ENCODE measurements at places on chromosomes 11 and 22. TPM values are rescaled to one million over a fixed set of nuclear protein-coding genes. Genes with fewer than 3 reads are reported as not detected.

EFCAB6 gene
- 1.5 TPM for total RNA-seq

OOSP1 gene
- total RNA-seq = not detected

MADD gene
- total RNA-seq = 15.4 TPM

BAIAP2L2 gene
- 0.26 TPM for total RNA-seq

TTC36 gene
- 1.0 TPM for total RNA-seq

ARHGAP20 gene
- total RNA-seq = 11.6 TPM

GGTLC2 gene
- not detected for total RNA-seq

MS4A15 gene
- total RNA-seq = not detected

RELT gene
- 0.77 TPM for total RNA-seq

SMTNL1 gene
- not detected for total RNA-seq

MOB2 gene
- 30.1 TPM for total RNA-seq

GGT5 gene
- under 0.01 TPM for total RNA-seq

OR56B1 gene
- total RNA-seq = not detected

SLC22A12 gene
- not detected for total RNA-seq

POU2AF2 gene
- total RNA-seq = not detected

FUT4 gene
- 5.1 TPM for total RNA-seq

GGTLC3 gene
- total RNA-seq = not detected

MSANTD4 gene
- total RNA-seq = 49.1 TPM

SLC22A25 gene
- not detected for total RNA-seq

OR5B21 gene
- not detected for total RNA-seq

FAT3 gene
- 16.2 TPM for total RNA-seq

RAB3IL1 gene
- 13.4 TPM for total RNA-seq

PHOX2A gene
- not detected for total RNA-seq

OPCML gene
- 0.99 TPM for total RNA-seq

CD3E gene
- not detected for total RNA-seq

VWCE gene
- 1.7 TPM for total RNA-seq

KRTAP5-11 gene
- total RNA-seq = not detected

CASP12 gene
- 0.26 TPM for total RNA-seq

FADS2 gene
- 418 TPM for total RNA-seq

SLC39A13 gene
- total RNA-seq = 46.0 TPM

SPDYC gene
- total RNA-seq = not detected

OR52N4 gene
- total RNA-seq = not detected

GAL gene
- 5.4 TPM for total RNA-seq

CBLIF gene
- not detected for total RNA-seq

KCNQ1 gene
- not detected for total RNA-seq

TIMM10 gene
- 41.6 TPM for total RNA-seq

INCENP gene
- total RNA-seq = 6.4 TPM

SRSF8 gene
- total RNA-seq = 15.7 TPM
